ENCODE measurements at places on chromosomes 1 and 21. TPM values are rescaled to one million over a fixed set of nuclear protein-coding genes. Genes with fewer than 3 reads are reported as not detected.

DNA sequence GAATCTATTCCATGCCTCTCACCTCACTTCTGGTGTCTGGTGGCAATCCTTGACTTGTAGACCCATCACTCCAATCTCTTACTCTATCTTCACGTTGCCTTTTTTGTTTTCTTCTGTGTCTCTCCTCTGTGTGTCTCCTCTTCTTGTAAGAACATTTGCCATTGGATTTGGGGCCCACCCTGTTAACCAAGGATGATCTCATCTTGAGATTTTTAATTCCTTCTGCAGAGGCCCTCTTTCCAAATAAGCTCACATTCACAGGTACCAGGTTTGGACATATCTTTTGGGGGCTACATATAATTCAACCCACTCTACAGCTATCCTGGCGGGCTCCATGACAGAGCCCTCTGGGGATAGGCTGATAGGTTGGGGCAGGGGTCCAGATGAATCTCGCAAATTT, 55.8 kb downstream of the UBE2T start:
- H3K36me3 ChIP-seq: no peaks in the 10 kb centered on the region
- H3K27me3 ChIP-seq: peaks cover 4% of the 10 kb centered on the region
- peaks cover 13% of the 10 kb centered on the region for H3K4me1 ChIP-seq
- no peak overlapping the region for H3K27ac ChIP-seq
- no peak for DNase-seq
- no peak overlapping the region for H3K4me3 ChIP-seq

DNA sequence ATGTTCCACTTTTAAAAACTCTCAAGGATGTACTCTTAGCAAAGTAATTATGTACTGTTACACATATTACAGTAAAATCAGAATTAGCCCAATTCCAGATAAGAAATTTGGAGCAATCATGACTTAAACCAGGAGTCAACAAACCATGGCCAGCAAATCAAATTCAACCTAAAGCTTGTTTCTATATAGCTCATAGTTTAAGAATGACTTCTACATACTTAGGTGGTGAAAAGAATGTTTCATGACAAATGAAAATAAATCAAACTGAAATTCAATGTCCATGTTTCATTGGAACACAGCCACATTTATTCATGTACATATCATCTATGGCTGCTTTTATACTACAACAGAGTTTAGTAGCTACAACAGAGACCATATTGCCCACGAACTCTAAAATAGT, 35.1 kb downstream of the FRRS1 start:
- no peak for DNase-seq
- H3K27ac ChIP-seq: no peak overlapping the region
- H3K36me3 ChIP-seq: no peaks in the 10 kb centered on the region
- H3K27me3 ChIP-seq: peaks cover 1% of the 10 kb centered on the region
- H3K4me1 ChIP-seq: no peaks in the 10 kb centered on the region

GRCh38 chr21:37455504-37455911, 88.9 kb downstream of the DYRK1A start:
- peak; percentile 38 for DNase-seq
- peaks cover 82% of the 10 kb centered on the region for H3K4me1 ChIP-seq
- H3K27ac ChIP-seq: peak overlapping the region; percentile 79
- no peak overlapping the region for H3K4me3 ChIP-seq
- H3K27me3 ChIP-seq: no peaks in the 10 kb centered on the region
- H3K36me3 ChIP-seq: peaks cover 23% of the 10 kb centered on the region

- H3K27ac ChIP-seq: peak overlapping the region; percentile 78
- H3K36me3 ChIP-seq: peaks cover 8% of the 10 kb centered on the region
- DNase-seq: no peak
- H3K4me1 ChIP-seq: peaks cover 25% of the 10 kb centered on the region
- H3K27me3 ChIP-seq: no peaks in the 10 kb centered on the region
Measured at GRCh38 chr1:19311503-19311930, 427 bp downstream of the AKR7A2 start.

DNA sequence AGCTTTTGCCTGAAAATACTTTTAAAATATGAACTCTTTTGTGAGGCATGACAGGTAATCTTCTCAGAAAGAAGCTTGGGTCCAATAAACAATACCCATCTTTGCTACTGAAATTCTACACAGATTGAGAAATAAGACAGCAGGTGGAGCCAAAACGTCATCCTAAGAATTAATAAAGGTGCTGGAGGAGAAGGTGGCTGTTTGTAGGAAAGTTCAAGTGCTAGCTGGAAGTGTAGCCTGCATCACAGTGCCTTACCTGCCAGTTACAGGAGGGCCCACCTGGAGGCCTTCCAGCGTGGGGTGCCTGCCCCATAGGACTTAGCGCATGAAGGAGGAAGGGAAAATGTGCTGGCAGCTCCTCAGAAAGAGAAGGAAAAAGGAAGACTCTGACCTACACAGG, 93.7 kb downstream of the TTC3 start:
- peak overlapping the region; percentile 26 for H3K27ac ChIP-seq
- DNase-seq: no peak
- peaks cover 5% of the 10 kb centered on the region for H3K4me1 ChIP-seq

DNA sequence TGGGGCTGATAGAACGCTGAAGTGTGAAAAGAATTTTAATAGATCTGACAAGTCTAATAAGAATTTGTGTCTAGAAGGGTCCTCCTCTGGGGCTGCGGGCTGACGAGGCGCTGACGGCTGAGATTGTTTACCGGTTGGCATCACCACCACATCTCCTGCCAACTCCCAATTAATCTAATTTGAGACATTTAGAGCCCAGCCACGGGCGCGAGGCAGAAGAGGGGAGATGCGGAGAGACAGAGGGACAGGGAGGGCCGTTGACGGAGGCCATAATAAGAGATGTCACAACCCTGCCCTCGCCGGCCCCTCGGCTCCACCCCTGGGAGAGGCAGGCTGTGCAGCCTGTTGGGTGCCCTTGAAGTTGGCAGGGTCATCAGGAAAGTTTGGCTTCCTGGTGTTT, 109.3 kb downstream of the PAX7 start:
- H3K27me3 ChIP-seq: peaks cover 10% of the 10 kb centered on the region
- no peaks in the 10 kb centered on the region for H3K36me3 ChIP-seq
- H3K4me1 ChIP-seq: no peaks in the 10 kb centered on the region
- DNase-seq: no peak
- H3K27ac ChIP-seq: no peak overlapping the region

- no peaks in the 10 kb centered on the region for H3K36me3 ChIP-seq
- no peaks in the 10 kb centered on the region for H3K4me1 ChIP-seq
- H3K27me3 ChIP-seq: peaks cover 16% of the 10 kb centered on the region
- no peak overlapping the region for H3K27ac ChIP-seq
Measured at GRCh38 chr1:229844675-229845074, 218.6 kb downstream of the URB2 start.

DNA sequence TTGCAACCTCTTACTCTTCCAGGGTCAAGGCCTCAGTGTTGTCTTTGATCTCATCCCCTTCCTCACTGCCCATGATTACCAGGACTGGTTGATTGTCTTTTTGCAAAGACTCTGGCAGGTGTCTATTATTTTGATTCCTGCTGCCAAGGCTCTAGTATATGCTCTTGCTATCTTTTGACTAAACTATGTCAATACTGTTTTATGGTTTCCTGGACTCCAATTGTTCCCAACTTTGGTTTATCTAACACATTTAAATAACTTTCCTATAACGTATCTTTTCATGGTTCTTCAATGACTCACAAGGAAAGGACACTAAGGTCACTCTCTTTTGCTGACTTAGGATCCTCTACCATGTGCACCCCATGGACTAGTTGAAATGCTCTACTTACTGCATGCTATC, 141.5 kb downstream of the PTPRC start:
- H3K27me3 ChIP-seq: no peaks in the 10 kb centered on the region
- H3K4me1 ChIP-seq: peaks cover 8% of the 10 kb centered on the region
- no peak overlapping the region for H3K27ac ChIP-seq
- no peak overlapping the region for H3K4me3 ChIP-seq
- no peaks in the 10 kb centered on the region for H3K36me3 ChIP-seq

DNA sequence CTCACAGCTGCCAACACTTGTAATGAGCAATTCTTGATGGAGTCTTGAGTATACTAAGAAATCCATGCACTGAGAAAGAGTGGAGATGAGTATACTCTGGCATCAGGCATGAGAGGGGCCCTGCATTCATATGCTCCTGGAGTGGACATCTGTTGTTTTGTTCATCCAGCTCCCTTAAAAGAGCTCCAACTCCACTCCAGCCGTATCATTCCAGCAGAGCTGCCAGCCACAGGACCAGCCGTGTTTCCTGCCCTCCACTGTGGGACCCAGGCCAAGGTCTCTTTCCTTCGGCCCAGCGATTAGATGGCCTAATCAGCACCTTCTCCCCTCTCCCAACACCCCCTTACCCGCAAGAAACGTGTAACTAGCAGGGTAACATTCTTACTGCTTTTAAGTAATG, 144.5 kb downstream of the OMA1 start:
- DNase-seq: no peak
- H3K27me3 ChIP-seq: peaks cover 3% of the 10 kb centered on the region
- no peak overlapping the region for H3K27ac ChIP-seq
- no peaks in the 10 kb centered on the region for H3K4me1 ChIP-seq
- no peak overlapping the region for H3K4me3 ChIP-seq

NR0B2 gene
- total RNA-seq: not detected

TMEM82 gene
- not detected for total RNA-seq

ERVH48-1 gene
- 0.18 TPM for total RNA-seq

ARHGEF16 gene
- not detected for total RNA-seq

CFHR2 gene
- not detected for total RNA-seq

PRKAA2 gene
- not detected for total RNA-seq

OPTC gene
- total RNA-seq: not detected

ABL2 gene
- total RNA-seq: 8.4 TPM

All from activated CD8-positive, alpha-beta T cell treated with anti-CD3 and anti-CD28 coated beads for 36 hours (primary cell).